ENCODE measurements at places on chromosomes 2 and 18.
A peak's percentile ranks its signal among the peaks of the same experiment; 100 is the strongest.

GRCh38 chr2:40360652-40361051 lies 91.2 kb downstream of the SLC8A1 start:
- DNase-seq = no peak

DNA sequence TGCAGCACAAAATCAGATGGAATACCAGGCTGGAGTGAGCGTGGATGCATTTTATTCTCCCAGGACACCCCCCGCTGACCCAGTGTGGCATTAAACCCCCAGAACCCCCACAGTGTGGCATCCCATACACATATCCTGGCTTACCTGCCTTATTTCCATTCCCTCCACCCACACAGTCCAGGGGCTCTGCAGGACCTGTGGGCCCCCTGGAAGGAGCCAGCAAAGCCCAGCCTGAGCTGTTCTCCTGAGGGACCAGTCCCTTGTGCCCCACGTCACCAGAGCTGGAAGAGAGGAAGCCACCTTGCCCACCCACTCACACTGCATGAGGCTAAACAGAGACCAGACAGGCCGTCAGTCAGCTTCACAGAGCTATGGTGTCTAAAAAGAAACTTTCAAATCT lies 20.1 kb downstream of the ST8SIA5 start:
- DNase-seq = no peak

DNA sequence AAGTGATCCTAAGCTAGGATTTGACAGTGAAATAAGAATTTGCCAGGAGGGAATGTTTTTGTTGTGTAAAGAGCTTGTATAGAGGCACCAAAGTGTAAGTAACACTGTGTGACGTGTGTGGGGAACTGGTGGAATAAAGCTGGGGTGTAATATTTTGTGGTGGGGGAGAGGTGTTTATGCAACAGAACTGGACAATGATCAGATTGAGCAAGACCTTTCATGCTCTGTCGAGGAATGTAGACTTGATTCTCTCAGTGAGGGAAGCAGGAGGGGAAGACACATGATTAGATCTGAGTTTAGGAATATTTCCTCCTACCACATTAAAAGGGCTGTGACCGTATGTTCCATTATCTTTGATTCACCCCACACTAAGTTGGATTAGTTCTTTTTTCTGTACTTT lies 43.6 kb downstream of the EFEMP1 start:
- DNase-seq = no peak

- DNase-seq = no peak
Observed at GRCh38 chr18:47595831-47596501, 334.5 kb downstream of the SMAD2 start.

DNA sequence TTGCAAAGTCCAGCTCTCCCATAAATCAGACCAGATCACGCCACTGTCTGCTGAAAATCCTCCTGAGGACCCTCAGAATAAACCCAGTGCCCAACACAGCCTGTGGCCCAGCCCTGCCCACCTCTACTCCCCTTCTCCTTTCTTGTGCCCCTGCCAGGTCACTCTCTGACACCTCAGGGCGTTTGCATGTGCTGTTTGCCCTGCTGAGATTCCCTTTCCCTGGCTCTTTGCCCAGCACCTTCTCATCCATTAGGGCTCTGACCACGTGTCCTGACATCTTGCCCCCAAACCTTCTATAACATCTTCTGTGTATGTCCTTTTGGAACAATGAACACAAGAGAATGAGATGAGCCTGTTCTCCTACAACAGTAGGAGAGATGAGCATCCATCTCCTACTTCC lies 18.5 kb upstream of the NMUR1 start:
- no peak for DNase-seq

DNA sequence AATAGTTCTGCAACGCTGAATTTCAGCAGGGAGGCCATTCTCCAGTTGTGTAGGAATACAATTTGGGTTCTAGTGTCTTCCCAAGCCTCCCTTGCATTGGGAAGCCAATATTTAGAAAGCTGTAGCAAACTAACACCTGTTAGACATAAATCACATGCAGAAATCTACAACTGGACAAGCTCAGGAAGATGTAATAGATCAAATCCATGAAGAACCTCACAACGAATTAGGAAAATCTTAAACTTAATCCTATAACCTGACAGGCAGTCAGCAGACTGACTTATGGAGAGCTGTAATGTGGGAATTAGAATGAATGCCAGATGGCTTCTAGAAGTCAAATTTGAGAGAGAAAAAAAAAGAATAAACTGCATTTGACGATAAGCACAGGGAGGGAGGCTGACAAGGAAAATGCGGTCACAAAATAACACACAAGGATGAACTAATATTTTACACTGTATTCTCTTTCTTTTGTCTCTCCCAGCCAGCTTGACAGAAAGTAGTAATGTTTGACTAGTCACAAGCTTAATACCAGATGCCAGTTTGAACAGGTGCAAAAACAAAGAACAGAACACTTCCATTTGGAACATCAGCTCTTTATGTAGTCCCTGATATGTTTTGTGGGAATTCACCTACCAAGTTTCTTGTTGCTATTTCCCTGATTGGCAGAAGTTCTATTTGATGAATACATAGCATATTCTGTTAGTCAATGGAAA lies 50.8 kb upstream of the FANCL start:
- no peak for DNase-seq

DNA sequence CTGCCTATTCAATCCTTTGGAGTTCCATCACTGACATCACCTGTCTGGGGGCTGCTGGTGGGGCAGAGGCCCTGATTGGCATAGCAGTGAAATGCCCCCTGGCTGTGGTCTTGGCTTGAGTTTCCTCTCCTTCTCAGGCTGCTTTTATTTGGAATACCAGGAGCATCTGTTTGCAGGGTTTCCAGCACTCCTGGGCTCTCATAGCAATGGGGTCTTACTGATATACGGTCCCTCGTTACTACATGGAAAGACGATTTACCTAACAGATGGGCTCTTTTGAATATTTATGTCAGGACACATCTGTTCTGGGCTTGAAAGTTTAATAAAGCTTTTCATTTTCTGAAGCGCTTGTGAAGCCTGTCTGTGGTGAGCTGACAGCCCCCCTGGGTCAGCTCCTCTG lies 230.3 kb downstream of the SLC4A3 start:
- no peak for DNase-seq

GRCh38 chr18:74450626-74451025 lies 6.5 kb downstream of the DIPK1C start:
- peak; percentile 85 for DNase-seq

GRCh38 chr18:58605027-58606020 lies 23.6 kb downstream of the ALPK2 start:
- no peak for DNase-seq

DNA sequence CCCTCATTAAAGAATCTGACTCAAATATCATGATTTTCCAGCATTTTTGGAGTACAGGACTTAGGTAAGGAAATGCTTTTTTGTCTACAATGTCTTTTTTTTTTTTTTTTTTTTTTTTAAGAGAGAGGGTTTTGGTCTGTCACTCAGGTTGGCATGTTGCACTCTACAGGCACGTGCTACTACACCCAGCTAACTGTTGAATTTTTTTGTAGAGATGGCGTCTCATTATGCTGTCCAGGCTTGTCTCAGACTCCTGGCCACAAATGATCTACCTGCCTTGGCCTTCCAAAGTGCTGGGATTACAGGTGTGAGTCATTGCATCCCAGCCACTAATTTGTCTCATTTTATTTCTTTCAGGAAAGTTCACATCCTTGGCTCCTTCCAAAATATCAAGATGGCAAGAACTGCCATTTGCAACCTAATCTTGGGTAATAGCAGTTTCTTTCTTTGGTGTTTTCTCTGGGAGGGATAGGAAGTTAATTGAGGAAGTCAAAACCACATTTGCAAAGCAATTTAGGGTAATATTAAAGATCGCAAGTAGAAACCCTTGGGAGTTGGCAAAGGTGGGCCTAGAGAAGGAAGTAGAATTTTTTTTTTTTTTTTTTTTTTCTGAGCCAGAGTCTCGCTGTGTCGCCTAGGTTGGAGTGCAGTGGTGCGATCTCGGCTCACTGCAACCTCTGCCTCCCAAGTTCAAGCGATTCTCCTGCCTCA lies 15.5 kb downstream of the PNO1 start:
- no peak for DNase-seq

- no peak for DNase-seq
Observed at GRCh38 chr2:19238440-19239060, 119.9 kb downstream of the OSR1 start.

- no peak for DNase-seq
Observed at GRCh38 chr2:125280265-125280664, 1255.2 kb downstream of the CNTNAP5 start.

- DNase-seq = no peak
Observed at GRCh38 chr2:197908990-197909776, 104.8 kb downstream of the PLCL1 start.

DNA sequence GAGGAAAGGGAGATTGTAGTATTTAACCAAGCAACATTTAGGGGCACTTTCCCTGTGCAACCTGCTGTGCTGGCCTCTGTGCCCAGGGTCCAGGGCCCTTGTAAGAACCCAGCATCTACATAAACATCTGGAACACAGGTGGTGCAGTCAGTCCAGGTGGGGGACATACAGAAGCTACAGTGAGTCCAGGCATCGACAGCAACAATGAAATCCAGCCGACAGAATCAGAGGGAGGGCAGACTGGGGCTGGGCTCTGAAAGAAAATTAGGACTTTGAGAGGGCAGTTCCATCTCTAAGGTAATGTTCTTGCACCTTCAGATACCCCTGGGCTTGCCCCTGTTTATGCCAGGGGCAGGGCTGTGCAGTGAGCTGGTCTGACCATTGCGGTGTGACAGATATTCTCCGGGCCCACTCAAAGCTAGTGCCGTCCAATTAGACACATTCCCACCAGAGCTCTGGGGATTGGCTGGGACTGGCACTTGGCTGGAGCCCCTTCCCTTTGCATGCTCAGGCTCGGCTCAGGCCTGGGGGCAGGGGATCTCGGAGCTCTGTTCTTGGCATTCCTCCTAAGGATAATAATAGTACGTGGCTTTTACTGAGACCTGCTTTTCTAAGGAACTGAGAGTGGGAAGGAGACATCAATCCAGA lies 5.4 kb downstream of the LBH start:
- DNase-seq = no peak

DNA sequence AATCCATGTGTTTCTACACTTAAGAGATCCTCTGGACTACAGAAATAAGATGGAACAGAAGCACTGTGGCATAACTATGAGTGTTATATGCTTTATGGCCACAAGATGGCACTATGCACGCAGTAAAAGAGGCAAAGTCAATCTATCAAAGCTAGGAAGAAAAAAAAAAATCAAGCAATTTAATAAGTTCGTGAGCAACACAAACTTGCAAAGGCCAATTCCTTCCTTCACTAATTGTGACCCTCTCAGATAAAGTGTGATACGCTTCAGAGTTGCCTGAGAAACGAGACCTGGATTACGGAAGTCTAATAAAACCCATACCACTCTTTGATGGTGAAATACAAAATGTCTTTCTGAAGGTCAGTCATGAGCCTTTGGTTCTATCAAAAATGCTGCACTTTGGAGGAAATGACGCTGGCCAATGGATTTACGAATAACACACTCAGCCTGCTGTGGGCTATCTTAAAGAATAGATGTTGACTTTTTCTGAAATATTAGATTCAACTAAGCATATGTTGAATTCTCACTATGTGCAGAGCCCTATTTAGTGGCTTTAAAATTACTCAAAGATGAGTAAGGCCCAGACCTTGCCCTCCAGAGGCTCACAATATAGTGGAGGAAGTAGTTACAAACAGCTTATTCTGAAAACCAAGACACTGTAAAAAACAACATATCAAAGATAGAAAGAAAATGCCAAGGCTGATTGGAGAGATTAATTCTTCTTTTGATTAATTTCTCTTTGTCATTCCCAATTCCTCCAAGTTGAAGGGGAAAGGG lies 35.5 kb upstream of the TTR start:
- DNase-seq = peak; percentile 47

DNA sequence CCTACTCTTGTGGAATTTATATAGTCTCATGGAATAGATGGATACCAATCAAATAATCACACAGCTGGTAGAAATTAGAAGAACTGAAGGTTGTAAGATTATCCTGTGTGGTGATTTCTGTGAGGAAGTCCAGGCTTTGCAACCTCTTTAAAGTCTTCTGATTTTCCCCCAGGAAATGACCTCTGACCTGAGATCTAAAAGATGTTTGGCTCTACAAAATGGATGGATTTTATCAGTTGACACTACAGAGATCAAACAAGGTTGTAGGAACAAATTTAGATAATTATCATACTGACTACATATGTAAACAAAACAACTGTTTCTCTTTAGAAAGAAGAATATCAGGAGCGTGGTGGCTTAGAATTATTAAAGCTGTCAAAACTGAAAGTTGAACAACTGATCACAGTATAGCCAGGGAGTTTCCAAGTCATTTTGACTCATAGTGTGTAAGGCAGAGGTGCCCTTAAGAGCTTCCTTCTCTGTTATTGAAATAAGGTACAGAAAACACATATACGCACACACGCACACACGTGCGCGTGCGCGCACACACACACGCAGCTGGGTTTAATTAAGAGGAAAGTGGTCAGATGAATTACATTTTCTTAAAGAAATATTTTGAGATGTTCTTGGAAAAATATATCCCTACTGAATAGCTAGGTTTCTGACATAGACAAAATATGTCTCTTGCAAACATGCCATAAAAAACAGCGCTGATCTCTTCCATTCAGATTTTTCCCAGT lies 35.5 kb upstream of the PELI1 start:
- DNase-seq = no peak

DNA sequence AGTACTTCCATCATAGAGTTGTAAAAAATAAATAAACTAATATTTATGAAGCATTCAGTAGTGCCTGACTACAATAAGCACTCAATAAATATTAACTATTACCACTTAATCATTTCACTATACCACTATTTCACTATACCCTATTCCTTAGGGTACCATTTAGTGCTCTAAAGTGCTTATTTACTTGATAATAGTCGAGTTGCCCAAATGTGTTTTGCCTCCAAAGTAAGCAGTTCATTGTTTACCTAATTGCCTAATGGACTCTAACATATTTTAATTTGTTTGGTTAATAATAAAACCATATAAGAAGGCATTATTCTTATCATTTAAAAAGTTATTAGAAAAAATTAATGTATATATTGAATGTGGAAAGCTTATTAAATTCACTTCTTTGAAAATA lies 33.0 kb upstream of the MAP2 start:
- DNase-seq = no peak

- DNase-seq = peak; percentile 39
Observed at GRCh38 chr2:224982910-224983711, 59.2 kb downstream of the DOCK10 start.

DNA sequence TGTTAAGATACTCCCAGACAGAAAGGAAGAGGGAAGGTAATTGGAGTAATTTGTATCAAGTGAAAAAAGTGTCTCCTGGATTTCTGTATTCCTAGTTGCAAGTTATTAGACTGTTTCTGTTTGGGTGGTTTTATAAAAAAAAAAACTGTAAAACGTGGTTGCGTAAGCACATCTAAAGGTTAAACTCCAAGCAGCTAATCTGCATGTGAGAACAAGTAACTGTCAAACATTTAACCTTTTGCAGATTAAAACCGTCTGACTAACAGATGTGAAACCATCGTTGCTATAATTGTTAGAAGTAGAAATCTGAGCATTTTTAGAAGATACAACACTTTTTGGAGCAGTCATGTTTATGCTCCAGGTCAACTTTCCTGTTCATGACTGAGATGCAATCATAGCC lies 72.3 kb downstream of the AFF3 start:
- DNase-seq = no peak

- DNase-seq = no peak
Observed at GRCh38 chr2:46328291-46328690, 31.1 kb downstream of the EPAS1 start.
